ENCODE measurements at places on chromosomes 7 and 10. TPM values are rescaled to one million over a fixed set of nuclear protein-coding genes. Genes with fewer than 3 reads are reported as not detected.

DNA sequence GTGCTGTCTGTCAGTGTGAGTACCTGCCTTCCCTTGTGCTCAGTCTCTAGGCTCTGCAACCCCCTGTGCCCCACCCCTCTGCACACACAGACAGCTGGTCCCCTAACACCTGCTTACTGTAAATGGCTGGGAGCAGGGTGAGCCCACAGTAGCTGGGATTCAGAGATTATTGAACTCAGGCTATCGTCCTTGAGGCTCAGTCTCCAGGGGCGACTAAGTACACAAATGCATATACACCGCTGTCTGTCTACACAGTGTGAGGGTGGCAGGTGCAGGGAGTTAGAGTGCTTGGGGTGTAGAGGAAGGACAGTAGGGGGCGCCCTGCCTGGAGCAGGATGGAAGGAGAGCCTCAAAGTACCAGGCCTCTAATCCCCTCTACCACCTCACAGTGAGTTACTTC is 12.9 kb downstream of the UPP1 start:
- no peak for DNase-seq

DNA sequence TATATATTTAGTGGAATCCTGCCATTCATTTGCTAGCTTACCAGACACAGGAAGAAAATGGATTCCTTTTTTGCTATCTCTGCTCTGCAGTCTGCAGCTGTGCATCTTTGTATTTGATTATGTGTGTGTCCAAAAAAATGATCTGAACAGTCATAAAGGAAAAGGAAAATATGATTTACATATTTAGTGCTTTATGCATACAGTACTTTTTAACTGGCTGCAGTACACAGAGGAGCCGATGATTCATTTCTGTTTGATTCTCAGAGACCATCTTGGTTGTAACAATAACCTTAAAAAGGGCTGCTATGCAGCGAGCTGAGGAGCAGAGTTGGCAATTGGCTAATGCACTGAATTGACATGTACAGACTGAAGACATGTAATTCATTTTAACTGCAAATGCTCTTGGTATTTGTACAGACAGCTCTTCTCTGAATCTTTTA is 151.3 kb upstream of the FZD1 start:
- no peak for DNase-seq

GRCh38 chr7:24912874-24913514 is 67.0 kb downstream of the OSBPL3 start:
- DNase-seq, result no peak

- no peak for DNase-seq
Measured at GRCh38 chr10:47409171-47409865, 25.2 kb upstream of the ZNF488 start.

DNA sequence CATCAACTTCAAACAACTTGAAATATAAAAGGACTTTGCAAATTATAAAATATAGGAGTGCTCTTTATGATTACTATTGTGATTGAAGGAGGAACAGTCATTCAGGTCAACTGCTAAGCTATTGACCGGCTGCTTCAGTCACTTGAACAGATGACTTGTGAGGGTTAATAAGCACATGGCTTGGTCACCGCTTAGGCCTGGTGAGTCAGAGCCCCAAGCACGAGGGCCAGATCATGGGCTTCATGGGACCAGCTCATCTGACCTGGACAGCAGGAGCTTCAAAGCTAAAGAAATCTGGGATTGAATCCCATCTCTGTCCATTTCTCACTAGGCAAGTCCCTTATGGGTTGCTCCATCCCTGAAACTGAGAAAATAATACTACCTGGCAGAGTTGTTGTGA is 60.4 kb upstream of the ADO start:
- DNase-seq, result no peak

DNA sequence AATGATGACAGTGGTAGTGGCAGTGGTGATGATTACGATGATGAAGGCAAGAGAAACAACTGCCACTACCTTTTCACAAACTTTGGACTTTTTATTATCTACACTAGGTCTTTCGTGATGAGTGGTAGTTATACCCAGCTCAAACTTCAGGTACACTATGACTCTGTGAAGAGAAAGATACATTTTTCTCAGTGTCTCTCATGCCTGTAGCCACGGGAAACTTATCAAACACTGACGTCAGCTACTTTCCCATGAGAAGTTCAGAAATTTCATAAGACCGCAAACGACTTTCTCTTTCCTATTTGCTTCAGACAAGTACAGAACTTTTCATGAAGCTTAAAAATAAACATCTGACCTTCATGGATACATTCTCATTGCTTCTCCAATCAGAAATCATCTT is 57.0 kb downstream of the CALD1 start:
- no peak for DNase-seq

GRCh38 chr10:3635211-3635671 is 149.8 kb downstream of the KLF6 start:
- DNase-seq, result no peak

RNF32 gene
- not detected for polyA plus RNA-seq

GRCh38 chr10:98041352-98042043 is 11.1 kb upstream of the CRTAC1 start:
- DNase-seq, result peak; percentile 66

- no peak for DNase-seq
Measured at GRCh38 chr10:69873135-69873639, 71.5 kb downstream of the COL13A1 start.

DNA sequence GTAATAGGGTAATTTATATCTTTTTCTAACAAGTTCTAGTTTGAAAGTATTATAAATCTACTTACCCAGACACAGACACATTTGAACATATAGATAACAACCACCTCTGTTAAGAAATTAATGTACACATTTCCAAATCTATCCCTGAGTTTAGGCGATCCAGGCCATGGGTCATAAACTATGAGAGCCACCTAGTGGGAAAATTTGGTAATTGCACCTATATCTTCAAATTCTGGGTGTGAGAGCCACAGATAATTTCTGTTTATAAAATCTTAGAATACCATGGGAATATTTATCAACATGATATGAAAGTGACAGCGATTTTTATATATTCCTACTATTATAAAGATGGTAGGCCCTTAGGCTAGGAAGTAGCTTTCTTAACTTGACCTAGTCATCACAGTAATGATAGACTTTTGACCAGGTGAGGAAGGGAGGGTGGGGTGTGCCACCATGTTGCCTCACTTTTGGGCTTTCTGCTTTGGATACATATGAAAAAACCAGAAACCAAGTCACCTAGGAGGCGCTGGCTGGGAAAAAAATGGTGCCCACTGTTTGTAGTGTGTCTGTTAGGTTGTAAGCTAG is 8.0 kb upstream of the EPHA1 start:
- no peak for DNase-seq

DNA sequence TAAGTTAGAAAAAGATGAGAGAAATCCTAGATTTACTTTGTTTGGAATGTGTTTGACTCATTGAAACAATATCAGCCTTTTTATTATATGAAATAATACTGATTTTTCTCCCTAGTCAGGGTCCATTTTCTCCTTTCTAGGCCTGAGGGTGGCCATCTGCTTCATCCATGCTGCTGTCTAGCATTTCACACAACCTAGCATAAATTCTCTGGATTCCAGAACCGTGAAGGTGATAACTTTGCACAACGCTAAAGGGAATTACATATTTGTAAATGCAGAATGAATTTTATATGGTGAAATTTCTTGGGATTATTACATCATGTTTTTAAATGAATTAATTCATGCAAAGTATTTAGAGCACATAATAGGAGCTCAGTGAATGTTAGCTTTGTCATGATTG is 505.1 kb downstream of the INHBA start:
- no peak for DNase-seq

DNA sequence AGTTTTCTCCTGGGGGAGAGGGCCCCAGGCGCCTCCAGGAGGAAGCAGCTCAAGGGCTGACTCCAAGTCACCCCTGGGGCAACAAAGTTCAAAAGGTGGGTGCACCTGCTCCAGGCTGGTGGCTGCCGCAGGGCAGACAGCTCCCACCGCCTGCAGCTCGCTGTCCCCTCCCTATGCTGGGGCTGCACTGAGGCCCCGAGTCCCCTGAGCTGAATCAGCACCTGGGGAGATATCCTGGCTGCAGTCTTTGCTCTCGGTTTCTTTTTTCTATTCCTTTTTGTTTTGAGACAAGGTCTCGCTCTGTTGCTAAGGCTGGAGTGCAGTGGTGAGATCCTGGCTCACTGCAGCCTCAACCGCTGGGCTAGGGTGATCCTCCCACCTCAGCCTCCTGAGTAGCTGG is 183.4 kb downstream of the DNAJB6 start:
- DNase-seq, result no peak

DNA sequence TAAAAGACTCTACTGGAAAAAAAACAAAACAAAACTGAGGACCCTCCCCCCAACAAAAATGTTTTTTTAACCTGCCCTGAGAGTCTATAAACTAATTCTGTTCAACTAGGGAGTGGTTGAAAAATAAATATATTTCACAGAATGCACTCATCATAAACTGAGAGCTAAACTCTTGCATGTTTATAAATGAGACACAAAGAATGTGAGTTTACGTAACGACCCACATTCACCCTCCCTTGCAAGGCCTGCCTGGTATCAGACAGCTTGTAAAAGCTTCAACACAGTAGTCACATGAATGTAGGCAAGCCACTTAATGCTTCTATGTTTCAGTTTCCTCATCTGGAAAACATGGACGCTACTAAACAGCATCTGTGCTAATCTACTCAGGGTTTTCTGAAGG is 50.3 kb downstream of the JAZF1 start:
- no peak for DNase-seq

DNA sequence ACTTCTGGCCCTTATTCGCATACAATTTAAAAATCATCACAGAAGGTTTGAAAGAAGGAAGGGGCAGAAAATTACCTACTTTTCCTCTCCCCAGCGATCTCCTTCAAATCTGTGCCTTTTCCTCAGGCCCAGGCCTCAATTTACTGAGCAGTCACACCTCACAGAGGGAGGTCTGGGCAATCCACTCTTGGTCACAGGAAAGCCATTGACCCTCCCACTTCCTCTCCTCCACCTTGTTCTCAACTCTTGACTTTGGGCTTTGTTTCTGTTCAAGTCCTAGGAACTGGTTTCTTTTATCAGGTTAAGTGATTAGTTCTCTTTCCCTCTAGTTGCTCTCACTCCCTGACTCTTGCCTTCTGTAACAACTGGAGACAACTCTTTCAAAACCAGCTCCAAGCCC is 37.0 kb upstream of the ATRNL1 start:
- DNase-seq, result no peak

GRCh38 chr10:122647383-122647968 is 52.2 kb downstream of the C10orf120 start:
- DNase-seq, result no peak

GRCh38 chr10:102227050-102227449 is 951 bp downstream of the ELOVL3 start:
- DNase-seq, result peak; percentile 62

PAPSS2 gene
- 2.9 TPM for polyA plus RNA-seq

DNA sequence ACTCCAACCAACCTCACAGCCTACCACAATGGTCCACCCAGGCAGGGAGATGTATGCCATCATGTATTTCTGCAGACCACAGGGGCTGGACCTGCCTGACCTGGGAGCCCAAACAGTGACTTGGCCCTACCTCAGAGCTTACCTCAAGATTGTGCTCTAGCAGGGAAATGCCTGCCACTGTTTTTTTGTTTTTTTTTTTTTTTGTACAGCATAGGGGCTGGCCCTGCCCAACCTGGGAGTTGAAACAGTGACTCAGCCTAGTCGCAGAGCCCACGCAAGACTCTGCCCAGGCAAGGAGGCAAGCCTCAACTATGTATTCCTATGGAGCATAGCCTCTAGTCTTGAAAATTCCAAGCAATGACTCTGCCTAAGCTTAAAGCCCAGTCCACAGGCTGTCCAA is 39.3 kb upstream of the CDK6 start:
- DNase-seq, result no peak

GRCh38 chr10:85901599-85901998 is 465.0 kb downstream of the GRID1 start:
- no peak for DNase-seq

ADCK2 gene
- 14.2 TPM for polyA plus RNA-seq

GRCh38 chr7:145884716-145885514 is 231.7 kb upstream of the CNTNAP2 start:
- no peak for DNase-seq

- peak; percentile 60 for DNase-seq
Measured at GRCh38 chr7:140326116-140326928, 72.0 kb downstream of the SLC37A3 start.

DNA sequence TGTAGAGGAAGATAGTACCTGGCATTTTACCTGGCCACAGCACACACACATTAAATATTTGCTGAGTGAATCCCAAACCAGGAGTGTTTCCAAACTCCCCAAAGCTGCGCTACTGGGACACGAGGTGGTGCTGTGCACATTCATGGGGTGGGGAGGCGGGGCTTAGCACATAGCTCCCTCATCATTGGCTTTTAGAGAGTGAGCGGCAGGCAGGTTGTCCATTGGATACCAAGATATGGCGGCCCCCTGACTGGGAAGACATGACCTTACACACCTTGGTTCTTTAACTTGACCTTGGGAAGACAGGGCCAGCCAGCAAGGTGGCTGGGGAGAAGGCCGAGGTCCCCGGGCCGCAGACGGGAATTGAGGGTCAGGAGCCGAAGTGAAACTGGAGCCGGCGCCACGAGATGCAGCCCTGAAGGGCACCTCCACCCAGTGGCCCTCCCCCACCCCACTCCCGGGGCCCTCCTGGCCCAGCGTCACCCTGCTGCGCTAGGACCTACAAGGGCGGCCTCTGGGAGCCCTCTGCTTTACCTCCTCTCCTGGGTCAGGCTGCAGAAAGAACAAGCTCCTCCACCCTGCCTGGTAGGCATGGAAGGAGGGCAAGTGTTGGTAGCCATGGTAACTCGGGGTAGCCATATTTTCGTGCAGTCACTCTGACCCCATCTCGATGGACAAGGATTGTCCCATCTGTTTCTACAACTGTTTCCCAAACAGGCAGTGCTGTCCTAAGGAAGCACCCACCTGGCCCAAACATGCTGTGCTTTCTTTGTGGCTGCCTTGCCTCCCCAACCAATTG is 24.0 kb downstream of the TMEM176A start:
- no peak for DNase-seq

WNT16 gene
- not detected for polyA plus RNA-seq

DNA sequence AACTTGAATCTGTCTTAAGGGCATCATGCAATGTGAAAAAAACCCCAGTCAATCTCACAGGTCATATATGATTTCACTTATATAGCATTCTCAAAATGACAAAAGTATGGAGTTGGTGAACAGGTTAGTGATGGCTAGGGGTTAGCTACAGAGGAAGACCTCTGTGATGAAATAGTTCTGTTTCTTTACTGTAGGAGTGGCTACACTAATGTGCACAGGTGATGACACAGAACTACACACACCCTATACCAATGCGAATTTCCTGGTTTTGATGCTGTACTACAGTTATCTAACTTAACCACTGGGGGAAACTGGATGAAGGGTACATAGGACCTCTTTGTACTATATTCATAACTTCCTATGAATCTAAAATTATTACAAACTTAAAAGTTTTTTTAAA is 541.8 kb downstream of the PARD3 start:
- DNase-seq, result no peak

Data from psoas muscle (tissue), 8 donors.